ENCODE measurements at places on chromosomes 7 and 10.

DNA sequence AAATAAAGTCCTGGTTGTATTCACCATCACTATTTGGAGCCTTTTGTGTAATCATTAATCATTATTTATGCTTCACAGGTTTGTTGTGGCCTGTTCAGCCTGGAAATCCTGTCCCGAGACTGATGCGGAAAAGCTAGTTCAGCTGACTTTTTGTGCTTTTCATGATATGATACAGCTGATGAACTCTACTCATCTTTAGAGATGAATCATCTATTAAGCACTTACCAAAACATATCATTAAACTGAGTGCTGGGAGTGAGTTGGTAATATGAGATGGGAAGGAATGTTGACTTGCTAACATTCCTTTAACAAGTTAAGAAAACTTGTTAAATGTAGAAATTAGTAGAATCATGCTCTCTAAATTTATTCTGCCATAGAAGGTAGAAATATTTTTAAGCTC is 53.0 kb downstream of the CROT start:
- DNase-seq = no peak

- DNase-seq = no peak
Observed at GRCh38 chr10:124674768-124675222, 69.4 kb downstream of the FAM53B start.

DNA sequence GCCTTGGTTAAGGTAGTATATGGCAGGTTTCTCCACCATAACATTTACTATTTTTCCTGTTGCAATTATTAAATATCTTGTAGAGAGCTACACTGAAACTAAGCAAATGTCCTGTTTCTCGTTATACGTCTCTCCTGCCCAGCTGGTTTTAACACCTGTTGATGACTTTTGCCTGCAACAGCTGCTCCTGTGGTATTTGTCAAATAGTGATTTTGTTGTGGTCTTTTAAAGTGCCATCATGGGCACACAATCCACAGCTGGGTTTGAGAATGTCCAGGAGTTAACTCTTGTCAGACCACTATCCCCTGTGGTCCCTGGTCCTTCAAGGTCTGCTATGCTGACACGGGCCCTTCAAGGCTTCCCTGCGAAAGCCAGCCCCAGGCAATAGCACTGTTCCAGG is 24.9 kb upstream of the SEC61G start:
- no peak for DNase-seq

GRCh38 chr10:51683031-51683691 is 16.2 kb downstream of the CSTF2T start:
- DNase-seq = no peak

GRCh38 chr7:140304191-140304799 is 94.0 kb downstream of the SLC37A3 start:
- DNase-seq = no peak

- DNase-seq = no peak
Observed at GRCh38 chr10:31939797-31940708, 11.4 kb upstream of the ARHGAP12 start.

GRCh38 chr10:88291289-88292184 is 291.6 kb downstream of the RNLS start:
- no peak for DNase-seq

- no peak for DNase-seq
Observed at GRCh38 chr7:35319606-35320005, 65.7 kb upstream of the TBX20 start.

GRCh38 chr7:103640031-103640779 is 194.2 kb upstream of the SLC26A5 start:
- DNase-seq = no peak

GRCh38 chr7:50366311-50366710 is 61.8 kb downstream of the IKZF1 start:
- no peak for DNase-seq

DNA sequence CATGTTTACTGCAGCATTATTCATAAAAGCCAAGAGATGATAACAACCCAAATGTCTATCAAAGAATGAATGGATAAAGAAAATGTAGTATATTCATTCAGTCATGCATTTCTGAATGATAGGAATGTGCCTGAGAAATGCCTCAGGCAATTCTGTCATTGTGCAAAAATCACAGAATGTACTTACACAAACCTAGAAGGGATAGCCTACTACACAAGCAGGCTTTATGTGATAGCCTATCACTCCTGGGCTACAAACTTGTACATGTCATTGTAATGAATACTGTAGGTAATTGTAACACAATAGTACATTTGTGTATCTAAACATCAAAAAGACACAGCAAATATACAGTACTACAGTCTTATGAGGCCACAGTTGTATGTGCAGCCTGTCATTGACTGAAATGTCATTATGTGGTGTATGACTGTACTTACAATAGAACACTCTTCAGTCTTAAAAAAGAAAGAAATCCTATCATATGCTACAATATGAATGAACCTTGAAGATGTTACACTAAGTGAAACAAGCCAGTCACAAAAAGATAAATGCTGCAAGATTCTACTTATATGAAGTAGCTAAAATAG is 141.8 kb upstream of the GPR22 start:
- DNase-seq = no peak

DNA sequence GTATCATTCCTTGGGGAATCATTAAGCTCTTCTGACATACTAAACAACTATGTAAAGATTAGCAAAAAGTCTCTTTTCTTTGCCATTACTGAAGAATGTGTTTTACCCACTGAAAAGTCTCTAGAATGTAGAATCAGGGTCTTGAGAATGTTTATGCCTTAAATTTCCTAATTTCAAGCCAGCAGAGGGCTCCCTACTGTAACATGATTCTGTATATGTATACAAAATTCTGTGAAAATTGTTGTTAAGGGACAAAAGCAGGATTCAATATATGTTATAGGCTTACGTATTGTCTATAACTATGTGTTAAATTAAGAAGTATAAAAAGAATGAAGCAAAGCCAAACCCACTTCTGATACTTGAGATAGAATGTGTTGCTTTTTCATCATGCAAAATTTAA is 296.9 kb upstream of the DGKB start:
- no peak for DNase-seq

GRCh38 chr7:98802781-98803110 is 67.1 kb downstream of the TMEM130 start:
- DNase-seq = no peak

- DNase-seq = no peak
Observed at GRCh38 chr10:124123156-124123555, 29.8 kb upstream of the CHST15 start.

DNA sequence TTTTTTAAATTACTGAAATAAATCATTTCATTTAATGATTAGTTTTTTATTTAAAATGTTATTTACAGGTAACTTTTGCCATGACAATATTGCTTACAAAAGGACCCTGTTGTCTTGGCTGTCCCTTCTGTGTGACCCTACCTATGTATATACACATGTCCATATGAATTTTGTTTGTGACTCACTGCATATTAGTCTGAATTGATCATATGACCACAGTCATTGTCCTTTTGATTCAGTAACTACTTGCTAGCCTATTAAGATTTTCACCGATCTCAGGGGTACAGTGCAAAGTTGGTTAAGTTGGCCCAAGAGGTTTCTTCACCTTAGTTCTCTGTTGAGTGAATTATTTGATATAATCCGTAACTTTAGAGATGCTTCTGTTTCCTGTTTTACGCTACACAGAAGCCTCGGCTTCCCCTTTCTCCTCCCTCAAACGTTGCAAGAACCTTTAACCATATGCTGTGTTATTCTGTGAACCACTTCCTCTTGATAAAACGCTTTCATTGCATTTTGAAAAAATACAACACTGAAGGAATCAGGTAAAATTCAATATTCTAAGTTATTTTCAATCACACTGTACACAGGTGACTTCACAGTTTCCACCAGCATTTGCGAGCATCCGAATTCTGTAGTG is 43.9 kb downstream of the APBB1IP start:
- no peak for DNase-seq

- no peak for DNase-seq
Observed at GRCh38 chr10:122375679-122376160, 1.2 kb downstream of the PLEKHA1 start.

DNA sequence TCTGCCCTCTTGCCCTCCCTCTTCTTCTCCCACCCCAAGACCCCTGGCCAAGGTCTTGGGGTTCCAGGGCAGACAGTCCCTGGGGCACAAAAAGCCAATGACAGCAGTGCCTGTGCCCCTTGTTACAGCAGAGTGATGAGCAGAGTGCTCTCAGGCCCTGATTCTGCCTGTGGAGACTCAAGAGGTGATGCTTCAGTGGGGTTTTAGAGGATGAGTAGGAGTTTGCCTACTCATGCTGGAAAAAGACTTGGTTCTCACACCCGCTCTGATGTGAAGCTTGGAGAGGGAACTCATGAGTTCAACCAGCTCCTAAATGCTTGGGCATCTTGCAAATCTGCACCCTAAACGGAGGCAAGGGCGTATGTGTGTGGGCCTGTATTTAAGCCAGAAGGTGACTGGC is 58.2 kb downstream of the CAMK2B start:
- DNase-seq = no peak

GRCh38 chr10:64346389-64346788 is 825.2 kb downstream of the REEP3 start:
- no peak for DNase-seq

GRCh38 chr10:70652761-70653657 is 19.3 kb upstream of the ADAMTS14 start:
- no peak for DNase-seq

GRCh38 chr7:70104243-70104642 is 506.0 kb downstream of the AUTS2 start:
- no peak for DNase-seq

- DNase-seq = no peak
Observed at GRCh38 chr10:28681291-28681763, 4.0 kb downstream of the BAMBI start.

DNA sequence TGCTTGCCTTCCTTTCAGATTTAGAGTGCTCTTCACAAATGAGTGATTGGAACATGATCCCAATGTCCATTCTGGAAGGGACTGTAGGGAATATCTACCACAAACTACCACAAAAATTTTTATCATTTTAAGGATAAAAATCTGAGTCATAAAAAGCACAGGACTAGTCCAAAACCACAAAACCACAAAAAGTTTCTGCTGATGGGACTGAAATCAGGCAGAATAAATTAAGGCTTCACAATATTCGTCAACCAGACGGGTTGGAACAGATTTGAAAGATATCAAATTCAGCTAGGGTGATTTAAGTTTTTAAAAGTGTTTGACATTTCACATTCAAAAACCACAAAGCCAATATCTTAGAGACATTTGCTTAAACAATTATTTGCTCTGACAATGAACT is 100.1 kb upstream of the PTN start:
- DNase-seq = no peak

DNA sequence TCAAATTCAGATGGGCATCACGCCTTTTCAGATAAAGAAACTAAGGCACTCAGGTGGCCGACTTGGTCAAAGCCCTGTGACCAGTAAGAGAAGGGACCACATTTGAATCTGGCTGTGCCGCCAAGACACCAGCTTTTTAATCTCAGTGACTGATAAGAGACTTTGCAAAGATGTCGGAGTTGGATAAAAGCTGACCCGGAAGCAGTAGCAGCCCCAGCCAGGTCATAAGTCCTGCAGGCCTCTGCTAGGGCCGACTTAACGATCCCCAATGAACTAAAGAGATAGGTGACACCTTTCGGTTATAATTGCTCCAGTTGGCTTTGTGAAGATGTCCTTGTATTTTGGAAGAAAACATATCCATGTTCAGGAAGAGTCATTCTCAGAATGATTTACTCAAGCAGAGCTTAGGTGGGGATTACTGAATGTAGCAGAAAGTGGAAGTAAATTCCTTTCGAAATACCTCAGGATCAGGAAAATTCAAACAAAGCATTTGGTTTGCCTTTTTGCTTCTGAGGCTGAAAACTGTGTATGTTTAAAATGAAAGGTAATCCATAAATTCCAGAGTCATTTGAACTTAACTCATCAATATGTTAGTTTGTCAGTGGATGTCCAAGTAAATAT is 164.2 kb upstream of the PITRM1 start:
- DNase-seq = no peak

- DNase-seq = no peak
Observed at GRCh38 chr7:98943336-98943735, 65.0 kb downstream of the TRRAP start.

- DNase-seq = no peak
Observed at GRCh38 chr10:22631646-22632278, 82.6 kb downstream of the PIP4K2A start.

DNA sequence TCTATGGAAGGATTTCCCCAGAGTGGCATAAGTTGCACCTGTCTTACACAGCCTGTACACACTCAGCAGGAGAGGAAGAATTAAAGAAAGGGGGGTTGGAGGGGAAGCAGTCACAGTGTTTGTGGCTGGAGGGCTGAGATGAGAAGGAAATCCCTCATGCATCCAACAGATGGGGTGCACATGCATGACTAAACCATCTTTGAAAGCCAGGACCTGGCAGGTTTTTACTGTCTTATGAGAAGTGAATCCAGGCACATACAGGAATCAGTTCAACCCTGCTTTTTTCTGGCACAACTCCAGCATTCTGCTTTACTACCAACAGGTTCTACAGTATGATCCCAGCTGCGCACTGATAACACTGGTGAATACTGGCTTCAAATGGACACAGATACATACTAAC is 107.7 kb downstream of the CACNA2D1 start:
- no peak for DNase-seq

GRCh38 chr7:20858951-20859350 is 72.3 kb upstream of the SP8 start:
- no peak for DNase-seq

DNA sequence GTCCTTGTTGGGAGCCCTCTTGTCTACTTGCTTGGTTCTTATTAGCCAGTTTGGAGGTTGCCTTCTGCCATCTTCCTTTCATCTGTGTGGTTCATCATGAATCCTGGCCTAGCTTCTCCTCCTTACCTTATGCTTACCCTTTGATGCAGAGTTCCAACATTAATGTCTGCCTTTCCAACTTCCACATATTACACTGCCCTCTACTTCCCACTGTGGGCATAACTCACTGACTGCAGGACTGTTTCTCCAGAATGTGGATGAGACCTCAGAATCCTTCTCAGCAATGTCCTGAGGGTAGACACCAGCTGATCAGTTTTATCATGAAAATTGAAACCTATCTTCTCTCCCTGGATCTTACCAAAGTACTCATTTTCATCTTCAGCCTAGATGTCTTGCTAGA is 491.0 kb downstream of the LRMDA start:
- DNase-seq = no peak

GRCh38 chr10:106931159-106931852 is 233.2 kb downstream of the SORCS1 start:
- no peak for DNase-seq

- no peak for DNase-seq
Observed at GRCh38 chr7:133910761-133911160, 216.4 kb upstream of the LRGUK start.

- DNase-seq = no peak
Observed at GRCh38 chr7:22181663-22182062, 175.3 kb downstream of the RAPGEF5 start.
